ENCODE measurements at places on chromosomes 2 and 18.

DNA sequence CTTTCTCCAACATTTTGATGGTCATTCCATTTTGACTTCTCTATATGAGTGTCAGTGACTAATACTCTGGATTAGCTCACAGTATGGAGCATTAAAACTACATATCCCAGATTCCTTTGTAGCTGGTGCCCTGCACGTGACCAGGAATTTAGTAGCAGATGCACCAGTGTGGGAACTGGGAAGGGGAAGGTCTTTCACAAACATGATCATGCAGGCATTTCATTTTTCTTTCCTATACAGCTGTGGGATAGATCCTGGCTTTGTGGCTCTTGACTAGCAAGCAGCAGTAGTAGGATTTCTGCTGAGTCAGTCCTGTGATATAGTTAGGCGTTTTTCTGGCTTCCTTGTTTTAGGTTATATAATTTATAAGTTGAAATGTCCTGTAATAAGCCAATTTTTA is 971.0 kb upstream of the CDH2 start:
- peak; percentile 37 for DNase-seq

GRCh38 chr2:231102772-231103171 is 22.1 kb downstream of the HTR2B start:
- DNase-seq, result no peak

- DNase-seq, result no peak
Measured at GRCh38 chr2:56222481-56222880, 38.7 kb downstream of the CCDC85A start.

DNA sequence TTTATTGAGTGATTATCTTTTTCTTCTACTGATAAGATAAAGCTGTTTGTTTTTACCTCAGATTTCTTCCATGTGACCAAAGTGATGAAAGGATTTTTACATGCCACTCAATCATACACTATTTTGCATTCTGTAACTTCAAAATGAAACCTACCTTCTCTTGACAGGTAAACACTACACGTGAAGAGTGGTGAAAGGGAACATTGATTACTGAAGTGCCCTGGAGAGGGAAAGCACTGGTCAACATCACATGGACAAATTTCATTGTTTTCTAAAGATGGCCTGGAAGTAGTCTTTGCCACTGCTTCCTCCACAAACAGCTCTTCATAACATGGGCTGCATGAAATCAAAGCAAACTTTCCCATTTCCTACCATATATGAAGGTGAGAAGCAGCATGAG is 120.1 kb downstream of the HIBCH start:
- DNase-seq, result no peak

DNA sequence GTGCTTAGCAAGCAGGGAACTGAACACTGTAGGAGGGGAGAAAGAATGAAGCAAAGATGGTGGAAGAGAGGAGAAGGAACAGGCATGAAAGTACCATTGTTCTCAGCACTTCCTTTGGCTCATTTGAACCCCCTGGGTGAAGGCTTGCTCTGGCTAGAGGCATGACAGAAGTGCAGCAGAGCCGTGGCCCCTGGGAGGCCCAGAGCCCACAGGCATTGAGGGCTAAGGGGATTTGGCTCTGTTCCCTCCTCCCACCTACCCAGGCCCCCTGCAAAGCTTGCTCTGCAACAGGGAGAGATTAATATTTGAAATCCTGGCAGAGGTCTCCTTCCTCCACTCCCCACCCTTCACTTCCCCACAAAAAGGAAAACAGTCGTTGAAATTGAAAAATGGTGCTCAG is 262.6 kb downstream of the CELF4 start:
- no peak for DNase-seq

DNA sequence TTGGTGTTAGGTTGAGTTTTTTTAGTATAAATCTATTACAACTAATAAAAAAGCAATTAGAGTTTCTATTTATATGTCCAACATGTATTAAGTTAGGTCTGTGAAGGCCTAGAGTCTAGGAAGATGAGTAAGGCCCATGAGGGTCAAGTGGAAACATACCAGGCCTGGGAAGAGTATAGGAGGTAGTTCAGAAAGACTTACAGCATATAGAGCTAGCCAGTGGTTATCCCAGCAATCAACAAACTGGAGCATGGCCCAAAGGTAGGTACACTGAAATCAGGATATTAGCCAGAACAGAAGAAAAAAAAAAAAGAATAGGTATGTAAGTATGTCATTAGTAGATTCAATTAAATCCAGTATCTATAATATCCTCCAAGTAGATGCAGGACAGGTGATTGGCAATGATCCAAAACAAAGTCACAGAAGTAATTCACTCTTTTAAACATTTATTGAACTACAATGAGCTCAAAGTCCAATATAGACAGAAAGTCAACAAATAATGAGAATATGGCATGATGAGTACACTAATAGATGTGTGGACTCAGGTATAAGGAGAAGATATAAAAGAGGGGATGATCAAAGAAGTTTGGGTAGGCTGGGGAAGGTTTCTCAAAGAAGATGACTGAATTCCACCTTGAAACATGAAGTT is 70.3 kb downstream of the IKZF2 start:
- no peak for DNase-seq

DNA sequence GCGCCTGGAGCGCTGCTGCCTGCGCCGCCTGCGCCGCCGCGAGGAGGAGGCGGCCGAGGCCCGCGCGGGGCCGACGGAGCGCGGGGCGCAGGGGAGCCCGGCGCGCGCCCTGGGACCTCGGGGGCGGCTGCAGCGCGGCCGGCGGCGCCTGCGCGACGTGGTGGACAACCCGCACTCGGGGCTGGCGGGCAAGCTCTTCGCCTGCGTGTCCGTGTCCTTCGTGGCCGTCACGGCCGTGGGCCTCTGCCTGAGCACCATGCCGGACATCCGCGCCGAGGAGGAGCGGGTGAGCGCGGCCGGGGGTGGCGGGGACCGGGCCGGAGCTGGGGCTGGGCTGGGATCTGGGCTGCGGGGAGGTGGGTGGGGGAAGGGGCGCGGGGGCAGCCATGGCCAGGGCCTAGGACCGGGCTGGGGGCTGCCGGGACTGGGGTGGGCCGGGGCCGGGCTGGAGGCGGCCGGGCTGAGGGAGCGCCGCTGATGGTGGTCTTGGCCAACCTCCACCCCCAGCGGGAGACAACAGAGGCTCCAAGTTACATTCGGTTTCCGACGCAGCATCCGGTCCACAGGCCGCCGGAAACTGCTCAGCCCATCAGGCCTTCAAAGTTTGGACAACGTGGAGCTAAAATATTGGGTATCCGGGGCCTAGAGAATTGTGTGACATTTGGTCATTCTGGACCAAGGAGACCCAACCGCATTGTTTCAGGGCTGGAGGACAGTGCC is 66.4 kb downstream of the KCNG2 start:
- DNase-seq, result no peak

GRCh38 chr2:27715318-27716210 is 51.9 kb downstream of the SLC4A1AP start:
- DNase-seq, result peak; percentile 47

GRCh38 chr18:60090170-60090569 is 190.4 kb downstream of the PMAIP1 start:
- no peak for DNase-seq

- no peak for DNase-seq
Measured at GRCh38 chr18:78540636-78541529, 438.7 kb upstream of the SALL3 start.

DNA sequence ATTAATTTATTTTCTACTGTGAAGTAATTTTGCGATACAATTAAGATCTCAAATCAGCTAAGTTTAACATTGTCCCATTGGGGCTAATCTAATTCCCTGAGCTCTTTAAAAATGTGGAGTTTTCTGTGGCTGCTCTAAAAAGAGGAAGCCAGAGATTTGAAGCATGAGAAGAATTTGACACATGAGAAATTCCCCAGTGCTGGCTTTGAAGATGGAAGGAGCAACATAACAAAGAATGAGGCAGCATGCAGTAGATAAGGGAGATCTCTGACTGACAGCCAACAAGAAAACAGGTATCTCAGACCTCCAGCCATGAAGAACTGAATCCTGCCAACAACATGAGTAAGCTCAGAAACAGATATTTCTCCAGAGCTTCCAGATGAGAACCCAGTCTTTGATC is 308.4 kb downstream of the ZNF804A start:
- no peak for DNase-seq

DNA sequence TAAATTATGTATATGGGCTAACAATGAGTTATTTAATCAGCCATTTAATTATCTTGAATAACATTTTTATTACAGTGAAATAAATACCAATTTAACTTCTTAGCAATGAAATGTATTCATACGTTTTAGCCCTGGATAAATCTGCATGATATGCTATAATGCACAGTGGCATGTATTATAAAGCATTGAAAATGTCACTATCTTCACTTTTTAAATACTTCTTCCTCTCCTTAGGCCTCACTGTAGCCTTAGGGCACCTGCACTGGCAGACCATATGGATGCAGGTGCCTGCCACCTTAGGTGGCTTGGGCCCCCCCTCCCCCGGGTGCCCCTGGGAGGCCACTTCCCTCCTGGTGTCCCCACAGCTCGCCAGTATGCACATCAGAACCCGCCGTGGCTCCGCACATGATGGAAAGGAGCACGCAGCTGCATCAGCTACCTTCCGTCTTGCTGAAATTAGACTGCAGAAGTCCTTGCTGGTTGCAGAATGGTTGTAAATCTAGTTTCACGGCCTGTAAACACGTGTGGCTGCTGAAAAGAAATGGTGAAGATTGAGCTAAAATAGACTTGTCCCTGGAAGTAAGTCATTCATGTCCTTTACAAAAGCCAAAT is 56.7 kb downstream of the ADI1 start:
- no peak for DNase-seq

DNA sequence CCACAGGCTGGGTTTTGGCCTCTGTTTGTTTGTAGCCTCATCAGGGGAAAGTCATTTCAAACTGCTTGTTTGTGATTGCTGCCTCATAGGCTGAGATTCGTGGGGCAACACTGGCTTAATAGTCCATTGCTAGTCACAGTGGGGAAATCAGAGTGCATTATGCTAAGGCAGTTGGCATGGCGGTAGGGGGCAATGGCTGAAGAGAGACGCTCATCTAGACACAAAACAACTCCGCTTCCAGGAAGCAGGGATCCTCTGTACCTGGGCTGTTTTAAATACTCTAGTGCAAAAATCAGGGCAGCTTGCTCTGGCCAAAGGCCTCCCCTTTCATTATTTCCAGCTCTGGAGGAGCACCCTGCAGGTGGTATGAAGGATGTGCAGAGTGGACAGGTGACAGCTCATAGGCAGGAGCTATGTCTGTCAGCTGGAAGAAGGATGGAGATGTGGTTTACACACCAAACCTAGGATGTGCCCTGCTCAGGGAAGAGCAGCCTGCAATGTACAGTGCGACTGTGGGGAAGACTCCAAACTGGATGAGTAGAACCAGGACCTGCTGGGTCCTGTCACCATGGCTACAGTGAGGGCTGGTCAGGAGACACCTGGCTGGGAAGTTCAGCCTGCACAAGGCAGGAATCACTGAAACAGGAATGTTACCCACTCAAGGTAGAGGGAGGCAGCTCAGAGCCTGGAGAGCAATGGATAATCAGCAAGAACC is 234.3 kb downstream of the CLIP4 start:
- DNase-seq, result no peak

GRCh38 chr2:126934809-126935208 is 36.1 kb downstream of the TEX51 start:
- DNase-seq, result no peak

DNA sequence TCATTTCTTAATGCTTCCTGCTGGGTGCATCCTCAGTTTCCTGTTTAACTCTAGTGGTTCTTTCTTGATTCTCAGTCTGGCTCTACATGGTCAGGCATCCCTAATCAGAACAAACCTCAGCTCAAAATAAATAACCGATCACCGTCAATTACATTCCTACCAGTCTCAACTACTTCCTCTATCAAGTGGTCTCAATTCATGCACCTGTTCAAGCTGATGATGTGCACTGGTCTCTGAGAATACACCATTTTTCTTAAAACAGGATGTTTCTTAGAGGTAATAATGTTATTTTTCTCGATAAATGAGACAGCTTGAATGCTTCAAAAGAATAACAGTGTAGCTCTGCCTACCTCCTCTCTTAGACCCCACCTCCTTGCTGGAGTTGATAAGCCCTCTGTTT is 420.9 kb downstream of the SOCS6 start:
- DNase-seq, result no peak
